Astrocyte (in vitro differentiated cells and primary cell): ENCODE measurements at places on chromosomes 12 and 14.

DNA sequence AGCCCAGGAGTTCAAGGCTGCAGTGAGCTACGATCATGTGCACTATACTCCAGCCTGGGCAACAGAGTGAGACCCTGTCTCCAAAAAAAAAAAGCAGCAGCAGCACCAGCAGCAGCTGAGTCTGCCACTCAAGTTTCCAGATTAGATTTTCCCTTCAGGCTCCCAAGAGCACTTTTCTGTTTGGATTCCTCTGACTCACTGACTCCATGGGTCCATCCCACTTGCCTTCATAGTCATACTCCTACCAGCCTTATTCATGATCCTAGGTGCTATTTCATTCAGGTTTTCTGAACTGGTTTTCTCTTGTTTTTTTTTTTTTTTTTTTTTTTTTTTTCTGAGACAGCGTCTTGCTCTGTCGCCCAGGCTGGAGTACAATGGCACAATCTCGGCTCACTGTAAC is 6.8 kb upstream of the TWF1 start:
- DNase-seq = no peak

DNA sequence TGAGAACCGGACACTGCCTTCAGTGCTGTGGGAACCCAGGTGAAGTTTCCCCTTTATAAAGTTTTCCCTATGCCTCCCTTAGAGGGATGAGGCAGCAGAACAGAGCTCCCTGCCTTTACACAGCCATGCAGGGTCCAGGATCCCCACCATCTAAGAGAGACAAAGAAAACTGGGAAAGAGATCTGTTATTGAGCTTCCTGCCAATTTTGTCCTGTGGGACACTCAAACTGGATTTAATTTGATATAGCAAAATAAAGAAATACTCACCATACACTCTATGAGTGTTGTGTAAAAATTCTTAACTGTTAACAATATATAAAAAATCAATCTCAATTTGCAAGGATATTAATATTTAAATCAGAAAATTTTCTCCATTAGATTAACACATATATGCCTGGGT is 69.9 kb downstream of the DRAM1 start:
- DNase-seq = no peak

DNA sequence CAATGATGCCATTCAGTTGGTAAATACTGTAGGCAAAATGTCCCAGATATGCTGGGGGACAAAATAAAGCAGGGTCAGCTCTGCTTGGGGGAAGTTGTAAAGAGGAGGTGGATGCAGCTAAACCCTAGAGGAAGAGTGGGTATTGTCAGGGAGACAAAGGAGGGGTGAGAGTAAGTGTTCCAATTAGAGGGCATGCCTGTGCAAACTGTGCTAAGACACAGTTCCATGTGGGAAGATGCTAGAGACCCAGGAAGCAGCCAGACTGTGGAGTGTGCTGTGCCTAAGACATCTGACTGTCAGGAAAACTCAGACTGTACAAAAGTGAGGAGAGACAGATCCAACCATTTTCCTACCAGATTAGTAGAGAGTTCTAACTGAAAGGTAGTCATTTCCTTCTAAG is 474.3 kb downstream of the ATP23 start:
- no peak for DNase-seq

DNA sequence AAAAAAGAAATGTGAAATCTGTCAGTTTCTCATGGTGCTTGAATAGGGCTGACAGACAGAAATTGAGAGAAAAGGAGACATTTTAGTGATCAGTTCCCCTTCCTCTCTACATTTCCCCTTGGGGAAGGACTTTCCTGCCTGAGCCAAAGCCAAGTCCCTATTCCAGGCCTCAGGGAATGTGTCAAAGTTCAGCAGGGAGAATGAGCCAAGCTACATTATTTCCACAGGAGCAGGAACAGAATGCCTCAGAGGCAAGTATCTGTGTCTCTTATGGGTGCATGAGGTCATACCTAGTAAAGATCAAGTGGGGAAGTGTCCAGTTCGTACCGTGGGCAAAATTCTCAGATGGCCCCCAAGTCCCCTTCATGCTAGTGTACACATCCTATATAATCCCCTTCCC is 68.6 kb downstream of the IQSEC3 start:
- DNase-seq = no peak

GRCh38 chr12:94900496-94900895 is 103.0 kb downstream of the NDUFA12 start:
- DNase-seq = no peak

DNA sequence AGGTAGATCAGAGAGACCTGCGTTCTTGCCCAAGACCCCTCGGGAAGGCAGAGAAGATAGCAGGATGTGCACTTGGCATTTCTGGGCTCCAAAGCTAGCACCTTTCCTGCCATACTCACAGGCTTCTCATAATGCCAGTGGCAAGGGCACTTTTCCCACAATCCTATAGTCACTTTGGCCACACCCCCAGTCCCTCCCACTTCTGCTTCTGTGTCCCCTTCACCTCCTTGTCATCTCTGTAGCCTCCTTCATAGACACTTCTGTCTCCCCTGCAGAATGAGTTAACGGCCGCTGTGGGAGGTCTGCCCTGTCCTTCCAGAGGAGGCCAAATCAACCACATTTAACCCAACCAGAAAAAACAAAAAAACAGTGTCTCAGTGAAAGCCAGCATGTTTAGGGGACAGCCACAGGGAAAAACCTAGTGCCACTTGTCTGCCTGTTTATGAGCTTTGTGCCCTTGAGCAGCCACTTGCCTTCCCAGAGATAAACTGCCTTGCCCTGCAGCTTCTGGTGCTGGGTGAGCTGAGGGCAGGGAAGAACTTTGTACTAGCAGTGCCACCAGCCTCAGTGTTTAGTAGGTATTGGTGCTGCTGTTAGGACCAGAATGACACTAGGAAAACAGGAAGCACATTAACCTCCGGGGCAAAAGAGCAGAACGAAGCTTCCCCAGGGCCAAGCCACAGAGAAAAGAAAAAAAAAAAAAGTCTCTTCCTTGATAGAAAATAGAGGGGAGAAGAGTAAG is 193.0 kb upstream of the PWP1 start:
- DNase-seq = no peak

DNA sequence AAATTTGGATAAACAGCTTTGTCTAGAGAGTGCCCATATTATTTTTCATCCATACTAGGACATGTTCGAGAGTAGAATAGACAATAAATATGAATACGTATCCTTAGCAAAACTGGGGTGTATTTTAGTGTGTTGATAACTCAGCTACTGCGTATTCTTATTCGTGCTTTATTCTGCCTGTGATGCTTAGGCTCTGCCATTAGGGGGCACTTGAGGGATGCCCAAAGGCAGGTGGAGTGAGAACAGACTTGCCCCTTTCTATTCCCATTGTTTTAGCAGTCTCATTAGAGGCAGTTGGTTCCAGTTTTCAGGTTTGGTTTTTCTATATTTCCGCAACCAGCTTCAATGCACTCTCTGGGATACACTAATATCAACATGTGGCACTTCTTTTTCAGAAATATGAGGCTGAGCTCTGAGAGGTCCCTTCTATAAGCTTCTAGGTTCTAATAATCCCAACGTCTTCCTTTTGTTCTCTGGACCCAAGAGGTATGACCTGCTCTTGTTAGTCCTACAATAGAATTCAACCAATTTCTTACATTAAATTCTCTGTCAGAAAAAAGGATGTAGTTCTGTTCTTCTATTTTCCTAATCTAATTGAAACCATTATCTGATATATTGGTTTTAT is 985.7 kb upstream of the FBXO33 start:
- no peak for DNase-seq

DNA sequence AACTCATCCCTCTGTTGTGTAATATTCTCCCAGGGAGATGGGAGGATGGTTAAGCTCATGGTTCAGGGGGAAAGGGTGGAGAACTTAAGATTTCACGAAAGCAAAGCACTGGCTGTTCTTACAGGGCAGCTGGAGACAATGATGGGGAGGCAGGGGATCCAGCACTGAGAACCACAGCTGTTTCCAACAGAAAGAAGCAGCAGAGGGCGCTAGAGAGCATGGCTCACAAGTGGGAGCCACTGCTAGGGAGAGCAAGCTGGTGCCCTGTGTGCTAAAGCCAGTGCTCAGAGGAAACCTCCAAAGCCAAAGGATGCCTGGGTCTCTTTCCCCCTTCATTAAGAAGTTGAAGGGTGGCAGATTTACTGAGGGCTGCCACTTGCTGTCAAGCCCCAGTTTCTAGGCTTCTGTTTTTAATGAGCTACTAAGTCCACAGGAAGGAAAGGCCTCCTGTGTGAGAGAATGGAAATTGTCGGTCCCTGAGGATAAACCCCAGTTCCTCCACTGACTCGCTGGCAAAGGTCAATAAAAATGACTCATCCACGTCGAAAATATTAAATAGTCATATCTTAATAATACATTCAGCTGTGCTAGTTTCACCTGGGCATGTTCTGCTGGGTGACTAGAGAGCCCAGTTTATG is 199.7 kb downstream of the ANO2 start:
- DNase-seq = no peak

DNA sequence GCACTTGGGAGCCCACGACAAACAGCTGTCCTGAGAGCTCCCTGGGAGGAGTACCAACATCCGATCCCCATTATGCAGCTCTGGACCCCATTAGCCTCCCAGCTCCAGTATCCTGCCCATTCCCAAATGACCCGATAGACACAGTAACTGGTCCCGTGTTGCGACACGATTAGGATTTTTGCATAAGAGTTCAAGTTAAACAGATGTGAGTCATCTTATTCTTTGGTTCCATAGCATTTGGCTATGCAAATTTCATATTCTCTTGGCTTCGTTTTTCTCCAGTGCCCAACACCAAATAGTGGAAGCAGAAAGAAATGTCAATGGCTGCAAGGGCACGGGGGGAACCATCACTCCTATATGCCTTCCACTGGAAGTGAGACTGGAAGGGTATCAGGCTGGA is 43.0 kb upstream of the LRRC10 start:
- no peak for DNase-seq

GRCh38 chr14:35558680-35559079 is 24.7 kb downstream of the INSM2 start:
- DNase-seq = no peak

- DNase-seq = peak; percentile 50
These were observed 698.8 kb upstream of the LMO3 start for GRCh38 chr12:17304503-17305347.

- DNase-seq = no peak
These were observed 320.6 kb downstream of the KCNC2 start for GRCh38 chr12:74889073-74889472.

- DNase-seq = no peak
These were observed 214.0 kb upstream of the MIS18BP1 start for GRCh38 chr14:45467023-45467422.

- no peak for DNase-seq
These were observed 244.3 kb upstream of the RTL1 start for GRCh38 chr14:101147848-101148247.

GRCh38 chr12:110906083-110906482 is 14.3 kb downstream of the MYL2 start:
- DNase-seq = no peak

DNA sequence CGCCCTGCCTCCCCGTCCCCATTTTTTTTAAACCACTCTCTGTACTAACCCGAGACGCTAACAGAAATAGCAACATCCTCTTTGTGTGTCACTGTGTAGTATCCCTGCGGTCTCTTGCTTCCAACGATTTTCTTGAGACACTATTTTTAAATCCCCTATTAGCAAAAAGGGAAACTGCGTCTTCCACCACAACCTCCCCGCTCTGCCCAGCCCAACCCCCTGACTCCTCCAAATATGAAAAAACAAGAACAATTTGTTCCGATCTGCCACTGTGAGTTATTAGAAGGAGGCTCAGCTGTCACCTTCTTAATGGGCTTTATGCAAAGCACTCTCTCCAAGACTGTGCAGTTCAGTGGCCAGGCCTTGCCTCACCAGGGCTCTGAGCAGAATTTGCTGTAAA is 76.3 kb downstream of the MAP1LC3B2 start:
- no peak for DNase-seq

DNA sequence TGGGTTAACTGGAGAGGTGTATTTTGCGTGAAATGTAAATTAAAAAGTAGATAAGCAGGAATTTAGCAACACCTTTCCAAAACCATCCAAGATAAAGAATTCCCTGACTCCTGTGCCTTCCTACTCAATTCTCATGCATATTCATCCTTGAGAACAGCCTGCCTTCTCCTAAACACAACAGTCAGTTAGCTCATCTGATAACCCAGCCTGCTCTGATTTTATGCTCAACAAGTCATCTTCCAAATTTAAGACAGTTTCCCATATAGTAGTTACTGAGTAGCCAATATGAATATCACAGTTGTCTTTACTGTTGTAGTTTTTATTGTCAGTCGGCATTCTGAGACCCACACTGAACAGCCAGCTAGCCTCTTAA is 27.1 kb downstream of the CPNE8 start:
- DNase-seq = no peak

DNA sequence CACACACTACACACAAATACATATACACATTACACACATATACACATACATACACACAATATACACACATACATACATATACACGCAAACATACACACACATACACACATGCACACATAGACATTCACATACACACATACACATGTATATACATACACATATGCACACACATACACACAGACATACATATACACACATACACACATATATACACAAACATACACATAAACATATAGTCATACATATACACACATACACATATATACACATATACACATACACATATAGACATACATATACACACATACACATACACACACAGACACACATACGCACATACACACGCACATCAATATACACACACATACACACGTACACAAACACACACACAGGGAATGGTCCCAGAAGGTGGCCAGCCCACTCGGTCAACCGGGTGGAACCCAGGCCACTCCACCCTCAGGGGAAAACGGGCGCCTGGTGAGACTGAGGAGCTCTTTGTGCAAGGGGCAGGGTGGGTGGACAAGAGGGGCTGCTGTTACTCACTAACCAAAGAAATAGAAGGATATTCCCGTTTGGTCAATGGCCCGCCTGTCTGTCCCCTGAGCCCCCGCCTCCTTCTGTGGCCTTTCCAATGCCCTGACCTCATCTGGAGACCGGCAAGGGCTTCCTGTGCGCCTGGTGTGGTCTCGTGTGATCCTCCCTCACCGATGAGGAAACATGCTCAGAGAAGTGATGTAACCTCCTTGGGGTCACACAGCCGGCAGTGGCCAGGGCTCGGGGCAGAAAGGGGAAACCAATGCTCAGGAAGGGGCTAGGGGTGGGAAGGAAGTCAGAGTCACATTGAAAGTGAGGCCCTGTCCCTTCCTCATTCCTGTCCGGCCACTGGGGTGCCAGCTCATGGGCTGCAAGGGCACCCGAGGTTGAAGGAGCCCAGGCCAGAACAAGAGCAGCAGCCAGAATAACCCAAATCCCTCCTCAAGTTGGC is 5.3 kb downstream of the TRPV4 start:
- DNase-seq = no peak

DNA sequence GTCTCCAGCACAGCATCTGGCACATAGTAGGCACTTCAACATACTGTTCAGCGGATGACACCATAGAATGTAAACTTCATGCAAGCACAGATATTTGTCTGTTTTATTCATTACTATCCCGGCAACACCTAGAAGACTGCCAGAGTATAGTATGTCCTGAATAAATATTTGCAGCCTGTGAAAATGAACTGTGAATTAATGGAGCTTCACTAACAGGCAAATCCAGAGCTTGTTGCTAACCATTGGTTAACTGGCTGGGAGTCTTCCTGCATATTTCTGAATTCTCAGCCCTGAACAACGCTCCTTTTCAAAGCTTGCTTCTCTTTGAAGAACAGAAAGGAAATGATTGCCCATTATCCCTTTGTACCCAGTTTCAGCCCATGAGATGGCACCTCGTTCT is 243.3 kb upstream of the CRY1 start:
- DNase-seq = no peak
